ENCODE measurements at places on chromosomes 2 and 18.

- no peak for DNase-seq
Measured at GRCh38 chr2:108418416-108418815, 30.6 kb upstream of the GCC2 start.

- no peak for DNase-seq
Measured at GRCh38 chr18:67525328-67526099, 9.0 kb upstream of the DSEL start.

- no peak for DNase-seq
Measured at GRCh38 chr2:195537811-195538210, 119.2 kb upstream of the SLC39A10 start.

DNA sequence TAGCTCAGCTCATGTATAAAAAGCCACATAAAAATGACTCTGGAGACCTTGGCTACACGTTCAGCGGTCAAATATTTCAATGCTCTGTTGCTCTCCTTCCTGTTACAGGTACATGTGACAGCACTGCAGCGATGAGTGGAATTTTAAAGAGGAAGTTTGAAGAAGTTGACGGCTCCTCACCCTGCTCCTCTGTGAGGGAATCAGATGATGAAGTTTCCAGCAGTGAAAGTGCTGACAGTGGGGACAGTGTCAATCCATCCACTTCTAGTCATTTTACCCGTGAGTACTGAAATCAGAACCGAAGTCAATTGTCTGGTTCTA lies 125.4 kb downstream of the CSRNP3 start:
- peak; percentile 9 for DNase-seq

GRCh38 chr2:29580223-29580622 lies 341.2 kb downstream of the ALK start:
- DNase-seq: no peak

DNA sequence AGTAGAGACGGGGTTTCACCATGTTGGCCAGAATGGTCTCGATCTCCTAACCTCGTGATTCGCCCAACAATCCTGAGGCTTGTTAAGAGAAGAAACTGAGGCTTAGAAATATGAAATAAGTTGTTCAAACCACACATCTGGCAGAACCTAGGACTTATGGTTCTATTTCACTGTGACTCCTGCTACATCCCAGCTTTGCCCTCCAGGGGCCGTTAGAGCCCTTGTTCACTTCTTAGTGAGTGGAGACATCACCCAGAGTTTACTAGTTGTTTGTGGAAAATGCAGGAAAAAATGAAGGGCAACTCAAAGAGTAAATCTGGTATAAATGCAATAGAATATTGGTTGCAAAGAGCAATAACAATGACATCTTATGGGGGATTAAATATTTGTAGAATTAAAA lies 43.9 kb downstream of the MARCHF4 start:
- no peak for DNase-seq

GRCh38 chr18:58392324-58393000 lies 236.4 kb downstream of the ALPK2 start:
- DNase-seq: no peak

- DNase-seq: no peak
Measured at GRCh38 chr2:180722551-180723239, 257.7 kb upstream of the UBE2E3 start.

DNA sequence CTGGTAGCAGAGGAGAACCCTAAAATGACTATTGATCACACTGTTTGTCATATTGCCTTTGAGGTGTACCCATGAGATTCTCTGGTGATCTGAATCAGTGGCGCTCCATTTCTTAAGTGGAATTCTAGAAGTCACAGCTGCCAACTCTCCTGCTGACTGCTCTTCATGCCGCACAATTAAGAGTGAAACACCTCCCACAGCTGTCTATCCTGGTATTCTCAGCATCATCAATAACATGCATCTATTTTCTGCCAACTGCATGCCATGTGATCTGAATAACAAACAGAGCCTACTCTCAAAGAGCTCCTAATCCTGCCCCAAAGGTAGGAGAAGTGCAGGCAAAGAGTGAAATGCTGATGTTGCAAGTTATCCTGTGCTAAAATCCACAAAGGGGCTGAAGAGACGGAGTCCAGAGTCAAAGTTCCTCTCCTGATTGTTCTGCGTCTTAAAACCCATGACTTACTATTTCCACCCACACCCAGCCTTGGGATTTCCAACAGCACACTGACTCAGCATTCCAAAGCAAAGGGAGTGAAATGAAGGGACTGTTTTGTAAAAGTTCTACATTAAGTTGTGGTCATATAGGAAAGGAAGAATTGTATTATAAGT lies 13.7 kb upstream of the DAPL1 start:
- no peak for DNase-seq

GRCh38 chr2:198162276-198162675 lies 357.9 kb downstream of the PLCL1 start:
- DNase-seq: no peak

DNA sequence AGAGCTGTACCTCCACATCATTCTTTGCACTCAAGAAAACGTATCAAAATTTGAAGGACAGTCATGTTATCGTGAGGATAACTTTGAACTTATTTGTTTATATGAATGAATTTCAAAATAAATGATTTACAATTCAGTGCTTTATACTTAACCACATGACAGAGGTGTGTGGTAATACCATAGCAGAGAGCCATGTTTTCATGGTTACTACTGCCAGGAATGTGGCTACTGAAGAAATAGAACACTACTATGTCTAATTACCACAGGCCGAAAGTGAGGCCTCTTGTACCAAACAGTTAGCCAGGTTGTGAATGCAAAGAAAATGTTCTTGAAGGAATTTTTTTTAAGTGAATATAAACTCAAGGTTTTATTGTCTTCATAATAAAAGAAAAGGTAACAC lies 49.2 kb downstream of the AAK1 start:
- no peak for DNase-seq

- no peak for DNase-seq
Measured at GRCh38 chr2:46161911-46162310, 135.3 kb upstream of the EPAS1 start.

DNA sequence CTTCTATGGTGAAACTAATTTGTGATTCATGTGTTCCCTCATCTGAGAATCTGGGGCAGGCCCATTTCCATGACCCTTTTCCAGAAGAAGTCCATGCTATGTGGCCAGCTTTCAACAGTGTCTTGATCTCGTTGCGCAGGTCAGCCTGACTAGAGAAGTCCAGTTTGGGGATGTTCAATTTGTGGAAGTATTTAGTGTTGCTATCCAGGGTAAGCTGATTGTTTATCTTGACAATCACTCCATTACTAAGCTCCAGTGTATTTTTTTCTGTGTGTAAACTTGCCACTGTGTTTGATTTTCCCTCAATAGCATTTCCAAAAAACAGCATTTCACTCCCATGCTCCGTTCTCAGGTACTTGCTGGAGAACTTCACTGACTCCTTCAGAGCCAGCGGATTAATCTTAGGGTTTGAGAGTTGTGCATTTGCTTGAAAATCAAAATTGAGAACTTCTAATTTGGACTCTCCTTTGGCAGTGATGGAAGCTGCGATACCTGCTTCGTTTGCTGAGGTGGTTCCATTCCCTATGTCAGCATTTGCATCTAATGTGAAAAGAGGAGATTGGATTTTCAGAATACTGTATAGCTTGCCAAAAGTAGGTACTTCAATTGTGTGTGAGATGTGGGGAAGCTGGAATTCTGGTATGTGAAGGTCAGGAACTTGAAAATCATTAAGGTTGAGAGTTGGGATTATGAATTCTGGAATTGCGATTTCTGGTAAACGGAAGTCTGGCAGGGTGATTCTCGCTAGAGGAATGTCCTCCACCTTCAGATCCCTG lies 35.7 kb downstream of the APOB start:
- DNase-seq: no peak

- DNase-seq: no peak
Measured at GRCh38 chr2:124975224-124975623, 950.1 kb downstream of the CNTNAP5 start.

DNA sequence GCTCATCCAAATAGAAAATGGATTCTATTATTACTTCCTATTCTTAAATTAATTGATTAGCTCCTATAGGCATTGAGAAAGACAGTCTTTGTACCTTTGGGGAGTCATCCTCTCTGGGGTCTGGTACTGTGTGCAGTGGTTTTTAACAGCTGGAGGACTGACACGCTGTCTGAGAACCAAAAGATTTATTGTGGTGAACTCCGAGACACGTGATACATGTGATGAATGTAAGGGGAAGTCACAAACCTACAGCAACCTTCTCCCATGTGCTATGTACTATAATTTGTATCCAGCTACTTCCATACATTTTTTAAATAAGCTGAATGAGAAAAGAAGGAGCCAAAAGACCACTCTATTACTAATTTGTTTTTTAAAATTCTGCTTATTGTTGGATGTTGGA lies 133.7 kb downstream of the GALNT3 start:
- DNase-seq: no peak
